ENCODE measurements at places on chromosomes 4 and X.

GRCh38 chr4:108834835-108835384 lies 72.1 kb upstream of the ETNPPL start:
- peak; percentile 29 for DNase-seq

GRCh38 chr4:145505995-145506394 lies 24.3 kb downstream of the SMAD1 start:
- DNase-seq, result no peak

DNA sequence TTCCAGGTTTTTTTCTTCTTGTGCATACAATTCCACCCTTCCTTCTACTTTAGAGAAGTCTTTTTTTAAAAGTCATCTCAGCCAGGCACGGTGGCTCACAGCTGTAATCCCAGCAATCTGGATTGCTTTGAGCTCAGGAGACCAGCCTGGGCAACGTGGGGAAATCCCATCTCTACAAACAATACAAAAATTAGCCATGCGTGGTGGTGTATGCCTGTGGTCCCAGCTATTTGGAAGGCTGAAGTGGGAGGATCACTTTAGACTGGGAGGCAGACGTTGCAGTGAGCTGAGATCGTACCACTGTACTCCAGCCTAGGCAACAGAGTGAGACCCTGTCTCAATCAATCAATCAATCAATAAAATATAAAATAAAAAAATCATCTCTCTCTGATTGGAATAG lies 14.8 kb downstream of the ELOVL6 start:
- DNase-seq, result no peak

DNA sequence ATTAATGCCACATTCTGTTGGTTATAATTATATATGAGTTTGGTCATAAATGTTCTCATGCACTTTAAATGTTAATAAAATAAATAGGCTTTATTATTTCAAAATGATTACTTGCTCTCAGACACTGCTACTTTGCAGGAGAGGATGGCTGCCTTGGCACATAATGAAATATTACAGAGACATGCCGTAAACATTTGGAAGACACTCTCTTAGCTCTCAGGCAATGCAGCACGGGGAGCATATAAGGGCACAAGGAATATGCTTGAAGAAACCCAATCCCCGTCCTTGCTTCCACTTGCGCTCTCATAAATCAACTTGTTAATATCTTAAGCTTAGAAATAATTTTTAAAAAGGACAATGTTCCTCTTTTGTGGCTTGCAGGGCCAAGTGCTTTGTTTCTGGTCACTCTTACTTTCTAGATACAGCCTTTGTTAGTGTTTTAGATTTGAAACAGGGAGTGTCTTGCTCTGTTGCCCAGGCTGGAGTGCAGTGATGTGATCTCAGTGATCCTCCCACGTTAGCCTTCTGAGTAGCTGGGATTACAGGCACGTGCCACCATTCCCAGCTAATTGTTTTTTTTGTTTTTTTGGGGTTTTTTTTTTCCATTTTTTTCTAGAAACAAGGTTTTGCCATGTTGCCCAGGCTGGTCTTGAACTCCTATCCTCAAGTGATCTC lies 445.0 kb downstream of the SPRY1 start:
- DNase-seq, result no peak

- DNase-seq, result no peak
Measured at GRCh38 chr4:129046055-129046959, 47.0 kb downstream of the SCLT1 start.

DNA sequence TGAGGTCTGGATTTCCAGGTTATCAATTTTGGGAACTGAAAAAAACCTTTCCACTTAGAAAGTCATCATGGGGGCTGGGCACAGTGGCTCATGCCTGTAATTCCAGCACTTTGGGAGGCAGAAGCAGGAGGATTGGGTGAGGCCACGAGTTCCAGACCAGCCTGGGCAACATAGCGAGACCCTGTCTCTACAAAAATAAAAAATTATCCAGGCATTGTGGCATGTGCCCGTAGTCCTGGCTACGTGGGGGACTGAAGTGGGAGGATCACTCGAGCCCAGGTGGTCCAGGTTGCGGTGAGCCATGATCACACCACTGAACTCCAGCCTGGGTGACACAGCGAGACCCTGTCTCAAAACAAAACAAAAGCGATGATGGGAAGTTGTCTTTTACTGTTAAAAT lies 7.9 kb downstream of the TENM3 start:
- DNase-seq, result no peak

DNA sequence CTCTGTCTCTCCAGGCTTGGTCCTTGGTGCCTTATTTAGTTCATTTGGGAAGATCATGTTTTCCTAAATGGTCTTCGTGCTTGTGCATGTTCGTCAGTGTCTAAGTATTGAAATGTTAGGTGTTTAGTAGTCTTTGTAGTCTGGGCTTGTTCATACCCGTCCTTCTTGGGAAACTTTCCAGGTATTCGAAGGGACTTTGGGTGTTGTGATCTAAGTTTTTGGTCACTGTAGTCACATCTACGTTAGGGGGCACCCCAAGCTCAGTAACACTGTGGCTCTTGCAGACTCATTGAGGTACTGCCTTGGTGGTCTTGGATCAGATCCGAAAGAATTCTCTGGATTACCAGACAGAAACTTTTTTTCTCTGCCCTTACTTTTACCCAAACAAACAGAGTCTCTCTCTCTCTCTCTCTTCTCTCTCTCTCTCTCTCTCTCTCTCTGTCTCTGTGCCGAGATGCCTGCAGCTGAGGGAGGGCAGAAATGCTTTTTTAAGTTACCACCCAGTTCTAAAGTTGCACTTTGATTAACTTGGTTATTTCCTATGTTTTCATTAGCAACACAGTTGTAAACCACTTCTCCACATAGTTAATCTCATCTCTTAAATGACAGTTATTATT lies 67.6 kb upstream of the SLC7A3 start:
- DNase-seq, result no peak

- no peak for DNase-seq
Measured at GRCh38 chrX:78452356-78452755, 124.9 kb upstream of the CYSLTR1 start.

DNA sequence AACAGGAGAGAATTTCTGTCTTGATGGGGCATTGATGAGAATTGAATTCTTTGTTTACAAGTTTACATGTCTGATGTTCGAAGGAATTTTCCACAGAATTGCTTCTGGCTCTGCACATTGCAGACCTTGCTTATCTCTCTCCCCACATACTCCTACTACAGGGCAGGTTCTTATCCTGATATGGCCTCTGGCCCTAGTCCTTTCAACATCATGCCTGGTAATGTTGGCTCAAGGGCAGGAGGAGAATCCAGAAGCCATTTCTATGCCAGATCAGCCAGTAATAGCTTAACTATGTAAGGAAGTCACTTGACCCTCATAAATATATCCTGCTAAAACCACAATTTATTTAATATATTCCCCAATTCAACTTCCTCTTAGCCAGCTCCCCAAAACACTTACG lies 24.3 kb upstream of the TSPAN5 start:
- DNase-seq, result no peak

- no peak for DNase-seq
Measured at GRCh38 chr4:128796934-128797333, 12.6 kb upstream of the JADE1 start.

DNA sequence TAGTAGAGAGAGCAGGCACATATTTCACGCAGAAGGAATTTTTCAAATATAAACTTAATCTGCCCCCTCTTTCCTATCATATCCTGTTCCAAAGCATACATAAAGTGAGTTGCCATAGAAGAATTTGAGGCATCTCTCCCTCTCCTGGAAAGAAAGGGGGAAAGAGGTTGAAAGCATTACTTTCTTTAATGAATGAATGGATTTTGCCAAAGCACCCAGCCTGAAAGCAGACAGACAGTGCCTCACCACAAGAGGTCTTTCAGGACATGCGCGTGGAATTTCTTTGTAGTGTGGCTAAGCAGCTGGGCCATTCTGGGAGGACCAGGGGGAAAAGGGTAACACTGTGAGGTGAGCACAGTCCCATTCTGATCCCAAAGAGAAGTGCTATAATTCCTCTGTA lies 651.4 kb downstream of the IQCM start:
- no peak for DNase-seq

DNA sequence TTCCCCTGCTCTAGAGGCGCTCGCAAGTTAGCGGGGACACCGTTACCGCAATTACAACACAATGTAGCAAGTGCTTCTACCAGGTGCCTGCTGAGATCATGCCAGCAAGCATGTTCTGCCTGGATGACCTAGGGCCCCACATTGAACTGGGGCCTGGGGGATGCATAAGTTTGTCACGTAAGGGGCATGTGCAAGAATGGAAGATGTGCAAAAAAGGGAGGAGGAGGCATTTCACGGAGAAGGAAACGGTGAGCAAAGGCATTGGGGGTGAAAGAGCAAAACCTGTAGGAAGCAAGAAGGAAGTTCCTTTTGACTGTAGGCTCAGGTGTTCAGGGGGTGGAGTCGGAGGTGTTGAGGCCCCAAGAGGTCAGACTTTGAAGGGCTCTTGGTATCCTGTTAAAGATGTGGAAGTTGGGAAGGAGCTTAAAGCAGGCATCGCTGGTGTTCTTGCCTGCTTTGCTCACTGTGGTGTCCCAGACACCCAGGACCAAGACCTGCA lies 602 bp upstream of the SCARB2 start:
- no peak for DNase-seq

GRCh38 chrX:13367950-13368349 lies 48.1 kb upstream of the ATXN3L start:
- DNase-seq, result no peak

GRCh38 chr4:152073351-152074087 lies 312.7 kb upstream of the GATB start:
- no peak for DNase-seq

DNA sequence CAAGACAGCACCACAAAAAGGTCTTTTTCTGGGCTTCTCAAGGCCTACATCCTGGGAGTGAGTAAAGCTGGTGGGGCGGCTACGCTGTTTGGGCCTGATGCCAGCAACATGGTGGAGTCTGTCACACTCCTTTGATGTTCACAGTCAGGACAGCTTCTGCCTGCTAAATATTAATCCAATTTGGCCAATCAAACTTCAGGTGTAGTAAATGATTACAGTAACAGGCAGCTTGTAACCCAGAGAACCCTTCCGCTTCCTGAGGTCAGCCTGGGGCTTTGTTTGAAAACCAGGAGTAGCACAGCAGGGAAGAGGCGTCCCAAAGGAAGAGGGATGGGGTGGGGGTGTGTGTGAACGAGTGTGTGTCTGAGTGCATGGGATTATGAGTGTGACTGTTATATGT lies 220.4 kb downstream of the MAML3 start:
- no peak for DNase-seq

- no peak for DNase-seq
Measured at GRCh38 chr4:152971053-152971452, 34.9 kb downstream of the FHDC1 start.

- no peak for DNase-seq
Measured at GRCh38 chr4:8192748-8193738, 6.0 kb upstream of the SH3TC1 start.

- DNase-seq, result no peak
Measured at GRCh38 chrX:113136836-113137235, 296.2 kb upstream of the AMOT start.

- DNase-seq, result no peak
Measured at GRCh38 chr4:17494258-17495190, 17.4 kb downstream of the QDPR start.

GRCh38 chrX:39296472-39296871 lies 495.2 kb downstream of the MID1IP1 start:
- no peak for DNase-seq

DNA sequence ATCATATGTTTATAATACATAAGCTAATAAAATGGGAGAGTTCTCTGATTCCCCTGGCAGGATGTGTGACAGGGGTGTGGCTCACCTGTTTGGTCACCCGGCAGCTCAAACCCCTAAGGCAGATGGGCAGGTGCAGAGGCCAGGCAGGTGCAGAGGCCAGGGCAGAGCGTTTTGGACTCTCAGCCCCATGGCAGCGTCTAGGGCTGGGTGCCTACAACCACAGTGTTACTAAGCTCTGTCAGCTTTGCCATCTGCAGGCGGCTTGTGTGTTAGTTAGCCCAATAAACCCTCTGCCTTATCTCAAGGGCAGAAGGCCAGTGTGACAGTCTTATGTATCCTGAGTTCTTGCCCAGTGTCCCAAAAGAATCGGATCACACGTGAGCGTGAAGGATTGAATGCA lies 54.0 kb upstream of the UGT2B15 start:
- no peak for DNase-seq
